ENCODE measurements at places on chromosomes 16 and 17.

GRCh38 chr17:68792873-68793272, 162.3 kb downstream of the ABCA8 start:
- no peak for DNase-seq

GRCh38 chr16:58515871-58516767, 802 bp downstream of the SETD6 start:
- DNase-seq = peak; percentile 40

DNA sequence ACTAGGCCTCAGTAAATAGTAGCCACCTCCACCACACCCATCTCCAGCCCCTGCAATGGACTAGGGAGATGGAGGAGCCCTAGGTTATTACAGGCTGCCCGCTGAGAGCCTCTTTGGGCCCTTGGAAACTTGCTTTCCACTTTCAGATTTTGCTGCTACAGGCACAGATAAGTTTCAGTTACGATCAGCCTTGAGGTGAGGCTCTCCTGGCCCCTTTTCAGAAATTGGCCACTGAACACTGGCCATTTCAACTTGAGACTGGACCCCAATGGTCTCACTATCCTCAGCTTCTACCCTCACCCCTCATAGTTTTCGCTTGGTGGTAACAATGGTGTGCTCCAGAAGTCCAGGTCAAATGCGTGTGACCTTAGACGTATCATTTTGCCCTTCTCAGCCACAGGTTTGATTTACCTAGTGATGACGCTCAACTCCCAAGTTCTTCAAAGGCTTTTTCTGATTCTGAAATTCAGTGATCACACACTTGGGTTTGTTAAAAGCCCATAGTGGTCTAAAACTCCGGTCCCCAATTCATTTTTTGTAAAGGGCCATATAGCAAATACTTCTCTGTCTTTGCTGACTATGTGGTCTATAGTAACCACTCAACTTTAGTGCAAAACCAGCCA, 1.0 kb downstream of the PMM2 start:
- no peak for DNase-seq

DNA sequence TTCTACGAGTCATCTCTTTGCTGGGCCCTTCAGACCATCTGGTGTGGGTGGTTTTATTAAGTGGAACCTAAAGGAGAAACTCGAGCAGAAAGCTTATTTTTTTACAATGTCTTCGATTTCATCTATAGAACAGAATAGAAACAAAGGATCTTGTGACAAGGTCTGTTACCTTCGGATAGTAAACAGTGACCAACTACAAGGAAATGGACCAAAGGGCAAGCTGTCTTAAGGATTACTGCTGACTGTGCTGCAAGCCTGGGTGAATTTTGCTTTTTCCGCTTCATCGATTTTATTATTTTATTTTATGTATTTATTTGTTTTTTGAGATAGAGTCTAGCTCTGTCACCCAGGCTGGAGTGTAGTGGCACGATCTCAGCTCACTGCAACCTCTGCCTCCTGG, 348.9 kb upstream of the ERCC4 start:
- DNase-seq = no peak

DNA sequence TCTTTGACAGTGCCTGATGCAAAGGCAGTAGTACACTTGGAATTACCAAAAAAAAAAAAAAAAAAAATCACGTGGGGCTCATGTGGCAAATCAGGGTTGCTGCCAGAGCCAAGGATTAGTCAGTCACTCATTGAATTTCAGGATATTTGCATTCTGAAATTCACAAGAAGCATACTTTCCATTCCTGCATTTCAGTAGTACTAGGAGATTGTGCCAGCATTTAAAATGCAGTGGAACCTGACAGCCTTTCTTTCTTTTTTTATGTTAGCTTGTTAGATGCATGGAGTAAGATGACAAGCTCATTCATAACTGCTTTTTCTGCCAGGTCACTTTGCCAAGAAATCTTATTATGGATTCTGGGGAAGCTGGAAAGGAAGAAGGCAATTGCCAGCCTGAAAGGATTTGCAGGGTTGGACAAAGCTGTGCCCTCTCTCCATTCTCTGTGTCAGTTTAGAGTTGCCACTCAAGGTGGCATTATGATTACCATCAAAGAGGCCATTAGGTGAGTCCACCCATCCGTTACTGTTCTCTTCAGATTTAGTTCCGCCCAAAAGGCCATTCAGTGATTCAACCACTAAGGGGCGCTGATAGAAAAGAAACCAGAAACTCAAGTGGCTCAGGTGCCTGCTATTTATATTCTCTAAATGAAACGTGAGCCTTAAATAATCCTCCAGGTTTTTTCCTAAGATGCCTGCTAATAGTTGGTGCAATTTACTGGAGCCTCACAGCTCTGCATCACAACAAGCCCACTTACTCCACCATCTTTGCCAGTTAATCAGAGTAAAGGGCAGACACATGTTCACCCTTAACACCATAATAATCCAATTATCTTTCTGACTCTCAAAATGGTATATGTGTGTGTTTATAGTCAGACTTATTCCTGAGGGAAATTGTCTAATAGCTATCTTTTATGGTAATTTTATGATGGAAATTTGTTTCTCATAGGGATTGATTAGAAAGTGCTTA, 59.0 kb downstream of the TANGO6 start:
- no peak for DNase-seq

DNA sequence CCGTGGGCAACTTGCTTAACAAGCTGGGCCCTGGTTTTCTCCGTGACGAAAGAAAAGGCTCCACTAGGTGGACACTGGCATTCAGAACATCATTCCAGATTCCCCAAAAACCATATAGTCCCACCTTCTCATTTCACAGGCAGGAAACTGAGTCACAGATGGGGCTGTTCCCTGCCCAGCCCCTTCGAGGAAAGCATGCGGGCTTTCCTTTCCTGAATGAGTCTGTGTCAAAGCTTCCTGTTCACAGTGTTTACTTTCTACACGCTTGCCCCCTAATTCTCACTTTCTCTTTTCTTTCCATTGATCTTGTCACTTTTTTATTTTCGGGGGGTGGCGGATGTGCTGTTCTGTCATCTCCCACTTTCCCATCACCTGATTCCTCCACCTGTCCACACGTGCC, 10.3 kb upstream of the LGALS9 start:
- DNase-seq = no peak

DNA sequence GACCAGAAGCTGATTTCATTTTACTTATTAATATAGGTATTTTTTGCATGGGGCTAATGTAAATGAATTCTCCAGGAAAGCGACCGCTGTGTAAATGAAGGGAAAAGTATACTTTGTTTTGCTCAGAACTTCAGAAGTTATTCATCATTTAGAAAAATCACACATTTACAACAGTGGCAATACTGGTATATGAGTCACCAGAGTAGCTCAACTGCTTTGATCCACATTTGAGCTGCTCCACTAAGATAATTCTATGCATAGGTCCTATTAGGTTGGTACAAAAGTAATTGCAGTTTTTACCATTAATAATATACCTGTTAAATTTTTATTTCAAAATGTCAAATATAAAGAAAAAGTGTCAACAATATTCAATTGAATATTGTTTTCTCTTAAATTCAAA, 22.9 kb upstream of the DYNLRB2 start:
- no peak for DNase-seq
